ENCODE measurements at places on chromosomes 7 and 10.
A peak's percentile ranks its signal among the peaks of the same experiment; 100 is the strongest.

- no peak for DNase-seq
- H3K27me3 ChIP-seq = peaks cover 6% of the 10 kb centered on the region
- peak overlapping the region; percentile 39 for H3K27ac ChIP-seq
- H3K36me3 ChIP-seq = no peaks in the 10 kb centered on the region
Measured at GRCh38 chr7:5549096-5549763, 125.6 kb upstream of the TNRC18 start.

GRCh38 chr10:80545258-80545881 is 7.7 kb downstream of the SH2D4B start:
- H3K36me3 ChIP-seq = no peaks in the 10 kb centered on the region
- no peak for DNase-seq
- H3K27ac ChIP-seq = no peak overlapping the region
- no peaks in the 10 kb centered on the region for H3K27me3 ChIP-seq
- H3K4me1 ChIP-seq = no peaks in the 10 kb centered on the region

DNA sequence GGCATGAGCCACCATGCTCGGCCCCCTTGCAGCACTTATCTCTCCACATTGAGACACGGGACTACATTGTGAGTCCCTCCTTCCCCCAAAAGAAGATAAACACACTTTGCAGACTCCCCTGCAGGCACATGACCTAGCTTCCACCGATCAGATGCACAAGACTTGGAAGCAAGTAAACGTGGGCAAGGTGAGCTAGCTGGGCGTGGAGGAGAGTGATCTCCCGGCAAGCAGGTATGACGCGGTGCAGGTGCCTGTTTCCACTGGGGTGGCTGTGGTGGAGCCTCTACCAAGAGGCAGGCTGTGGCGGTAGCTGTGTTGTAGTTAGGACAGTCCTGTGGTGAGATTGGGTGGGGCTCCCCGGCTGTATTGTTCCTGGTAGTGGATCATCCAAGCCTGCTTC is 7.7 kb upstream of the COMTD1 start:
- no peak overlapping the region for H3K4me3 ChIP-seq
- no peaks in the 10 kb centered on the region for H3K36me3 ChIP-seq
- no peaks in the 10 kb centered on the region for H3K27me3 ChIP-seq
- no peaks in the 10 kb centered on the region for H3K4me1 ChIP-seq

DNA sequence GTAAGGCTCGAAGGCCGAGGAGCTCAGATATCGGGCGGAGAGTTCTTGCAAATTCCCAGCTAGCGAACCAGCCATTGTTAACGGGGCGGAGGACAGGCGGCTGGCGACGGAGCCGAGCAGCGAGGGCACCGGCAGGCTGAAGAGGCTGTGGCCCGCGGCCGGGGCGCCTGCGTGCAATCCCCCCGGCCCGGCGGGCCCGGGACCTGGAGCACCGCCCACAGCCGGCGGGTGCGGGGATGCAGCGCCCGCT is 4.1 kb downstream of the VAX1 start:
- no peak for DNase-seq
- no peaks in the 10 kb centered on the region for H3K36me3 ChIP-seq
- H3K4me3 ChIP-seq = no peak overlapping the region
- no peak overlapping the region for H3K27ac ChIP-seq

- no peak overlapping the region for H3K27ac ChIP-seq
- DNase-seq = no peak
Measured at GRCh38 chr7:92639966-92640365, 49.8 kb upstream of the FAM133B start.

DNA sequence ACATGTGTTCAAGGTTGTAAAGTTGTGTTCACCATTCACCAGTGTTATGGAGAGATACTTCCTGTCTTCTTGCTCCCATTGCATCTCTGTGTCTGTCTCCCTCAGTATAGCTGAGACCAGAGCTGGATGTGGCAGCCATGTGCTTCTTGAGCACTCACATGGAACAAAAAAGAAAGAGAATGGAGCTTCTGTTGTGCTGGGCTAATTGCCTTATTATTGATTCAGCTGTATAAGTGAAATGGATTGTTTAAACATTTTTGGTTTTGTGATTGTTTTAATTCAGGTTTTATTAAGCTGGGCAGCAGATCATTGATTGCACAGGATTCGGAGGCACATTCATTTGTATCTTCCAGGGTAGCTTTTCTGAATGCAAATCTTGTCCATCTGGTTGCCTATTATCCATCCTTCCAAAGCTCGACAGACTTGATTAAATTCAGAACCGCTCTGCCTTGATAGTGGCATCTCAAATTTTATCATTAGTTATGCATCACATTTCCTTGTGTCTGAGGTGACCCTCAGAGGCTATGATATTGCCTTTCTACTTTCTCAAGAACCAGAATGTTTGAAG is 119.9 kb downstream of the CCNY start:
- no peaks in the 10 kb centered on the region for H3K36me3 ChIP-seq
- DNase-seq = no peak
- no peak overlapping the region for H3K27ac ChIP-seq
- no peak overlapping the region for H3K4me3 ChIP-seq

- no peak for DNase-seq
- H3K4me3 ChIP-seq = no peak overlapping the region
- H3K4me1 ChIP-seq = no peaks in the 10 kb centered on the region
- no peaks in the 10 kb centered on the region for H3K36me3 ChIP-seq
Measured at GRCh38 chr10:129864601-129865126, 99.4 kb downstream of the EBF3 start.

All from immature natural killer cell (primary cell).